Small intestine (tissue), 16 donors: ENCODE measurements at places on chromosomes 1 and 21.

- H3K4me3 ChIP-seq: no peak overlapping the region
- no peaks in the 10 kb centered on the region for H3K36me3 ChIP-seq
- no peak overlapping the region for H3K27ac ChIP-seq
- H3K27me3 ChIP-seq: no peaks in the 10 kb centered on the region
Measured at GRCh38 chr1:175095978-175096607, 28.5 kb downstream of the TNN start.

GRCh38 chr1:169368406-169368769, 393 bp downstream of the BLZF1 start:
- peaks cover 8% of the 10 kb centered on the region for H3K4me1 ChIP-seq
- H3K36me3 ChIP-seq: peaks cover 4% of the 10 kb centered on the region
- H3K4me3 ChIP-seq: peak overlapping the region; percentile 66

GRCh38 chr1:6922096-6922931, 137.1 kb downstream of the CAMTA1 start:
- H3K36me3 ChIP-seq: no peaks in the 10 kb centered on the region
- no peak overlapping the region for H3K4me3 ChIP-seq
- no peak overlapping the region for H3K27ac ChIP-seq
- H3K27me3 ChIP-seq: no peaks in the 10 kb centered on the region
- DNase-seq: no peak

- no peak overlapping the region for H3K4me3 ChIP-seq
- H3K36me3 ChIP-seq: no peaks in the 10 kb centered on the region
- no peak for DNase-seq
- no peaks in the 10 kb centered on the region for H3K4me1 ChIP-seq
- H3K27me3 ChIP-seq: no peaks in the 10 kb centered on the region
- no peak overlapping the region for H3K27ac ChIP-seq
Measured at GRCh38 chr1:40606978-40607377, 58.5 kb downstream of the RIMS3 start.

GRCh38 chr1:82466891-82467290, 666.2 kb downstream of the ADGRL2 start:
- no peak overlapping the region for H3K4me3 ChIP-seq
- DNase-seq: no peak
- H3K27me3 ChIP-seq: no peaks in the 10 kb centered on the region
- H3K4me1 ChIP-seq: no peaks in the 10 kb centered on the region
- H3K36me3 ChIP-seq: no peaks in the 10 kb centered on the region

DNA sequence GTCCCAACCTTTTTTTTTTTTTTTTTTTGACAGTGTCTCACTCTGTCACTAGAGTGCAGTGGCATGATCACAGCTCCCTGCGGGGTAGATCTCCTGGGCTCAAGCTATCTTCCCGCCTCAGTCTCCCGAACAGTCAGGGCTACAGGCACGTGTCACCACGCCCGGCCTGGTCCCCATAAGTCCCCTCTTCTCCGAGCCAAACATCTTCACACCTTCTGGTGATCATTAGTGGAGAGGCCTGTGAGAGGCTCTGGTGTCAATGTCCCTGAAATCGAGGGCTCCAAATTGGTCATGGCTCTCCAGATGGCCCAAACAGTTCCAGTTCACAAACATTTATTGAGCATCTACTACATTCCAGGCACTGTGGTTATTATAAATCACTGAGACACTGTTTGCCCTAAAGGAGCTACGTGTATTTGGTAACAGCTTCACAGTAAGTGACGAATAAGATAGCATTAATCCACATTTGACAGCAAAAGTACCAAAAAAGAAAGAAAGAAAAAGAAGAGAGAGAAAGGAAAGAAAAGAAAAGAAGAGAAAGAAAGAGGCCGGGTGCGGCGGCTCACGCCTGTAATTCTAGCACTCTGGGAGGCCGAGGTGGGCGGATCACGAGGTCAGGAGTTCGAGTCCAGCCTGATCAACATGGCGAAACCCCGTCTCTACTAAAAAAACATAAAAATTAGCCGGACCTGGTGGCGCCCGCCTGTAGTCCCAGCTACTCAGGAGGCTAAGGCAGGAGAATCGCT, 867 bp upstream of the TIMM17A start:
- no peaks in the 10 kb centered on the region for H3K27me3 ChIP-seq
- no peaks in the 10 kb centered on the region for H3K4me1 ChIP-seq
- H3K36me3 ChIP-seq: no peaks in the 10 kb centered on the region

DNA sequence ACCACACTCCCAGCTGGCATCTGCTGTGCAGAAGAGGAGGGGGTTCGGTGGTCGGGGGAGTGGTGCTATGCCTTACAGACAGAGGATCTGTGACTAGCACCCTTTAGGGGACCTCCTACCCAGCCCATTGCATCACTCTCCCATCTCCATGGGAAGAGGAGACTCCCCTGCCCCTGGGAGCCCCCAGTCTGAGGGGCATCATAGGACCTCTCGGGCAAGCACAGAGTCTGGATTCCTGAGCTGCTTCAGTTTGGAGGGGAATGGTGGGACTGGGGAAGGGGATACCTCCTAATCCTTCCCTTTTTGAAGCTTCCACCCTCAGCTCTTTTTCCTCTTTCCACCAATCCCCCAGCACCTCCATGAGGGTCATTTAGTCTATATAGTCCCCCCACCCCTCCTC, 1.4 kb downstream of the INSRR start:
- H3K27me3 ChIP-seq: peaks cover 75% of the 10 kb centered on the region
- H3K27ac ChIP-seq: no peak overlapping the region
- no peaks in the 10 kb centered on the region for H3K36me3 ChIP-seq
- H3K4me3 ChIP-seq: no peak overlapping the region
- no peak for DNase-seq

DNA sequence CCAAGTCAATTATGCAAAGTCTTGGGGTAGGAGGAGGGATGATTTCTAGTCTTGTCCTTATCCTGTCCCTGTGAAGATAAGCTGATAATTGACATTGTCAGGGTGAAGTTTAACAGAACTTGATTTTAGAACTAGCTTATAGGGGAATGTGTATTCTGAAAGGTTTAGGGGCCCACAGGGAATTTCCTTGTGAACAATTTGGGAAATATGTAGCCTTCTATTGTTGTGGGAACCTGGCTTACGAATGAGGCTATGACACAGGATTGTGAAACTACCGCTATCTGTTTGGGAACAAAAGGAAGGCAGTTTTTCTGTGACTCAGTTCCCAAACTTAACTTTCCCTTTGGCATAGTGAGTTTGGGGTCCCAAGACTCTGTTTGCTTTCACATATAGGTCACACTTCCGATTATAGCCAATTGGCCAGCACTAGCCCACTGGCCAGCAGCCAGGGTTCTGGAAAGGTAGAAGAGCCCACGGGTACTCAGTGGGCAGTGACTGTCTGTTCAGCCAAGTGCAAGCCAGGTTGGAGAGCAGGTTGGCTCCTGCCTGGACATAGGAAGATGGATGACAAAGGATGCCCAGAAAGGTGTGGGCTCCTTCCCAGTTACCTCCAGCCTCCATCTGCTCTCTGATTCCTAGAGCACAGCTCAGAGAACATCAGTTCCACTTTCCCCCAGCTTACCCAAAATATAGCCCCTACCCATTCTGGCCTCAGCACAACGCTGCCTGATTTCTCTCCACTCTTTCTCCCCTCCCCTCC, 35.5 kb downstream of the H3-3A start:
- no peaks in the 10 kb centered on the region for H3K27me3 ChIP-seq
- H3K4me1 ChIP-seq: no peaks in the 10 kb centered on the region
- H3K4me3 ChIP-seq: no peak overlapping the region
- DNase-seq: no peak
- peaks cover 3% of the 10 kb centered on the region for H3K36me3 ChIP-seq
- no peak overlapping the region for H3K27ac ChIP-seq

DNA sequence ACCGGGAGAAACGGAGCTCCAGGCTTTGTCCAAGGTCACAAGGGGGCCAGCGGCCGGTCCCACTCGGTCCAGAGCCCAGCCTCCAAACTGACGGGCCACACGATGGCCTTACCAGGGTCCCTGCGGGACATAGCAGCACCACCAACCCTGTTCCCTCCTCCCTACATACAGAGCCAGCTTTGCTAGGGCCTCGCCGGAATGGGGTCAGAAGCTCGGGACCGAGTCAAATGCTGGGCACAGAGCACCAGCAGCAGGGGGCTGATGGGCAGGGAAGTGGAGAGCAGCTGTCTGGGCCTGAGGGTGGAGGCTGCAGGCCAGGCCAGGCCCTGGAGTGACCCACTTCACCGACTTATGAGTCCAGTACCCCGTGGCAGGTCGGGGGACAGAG, 14.9 kb upstream of the TTC39A start:
- H3K4me3 ChIP-seq: peak overlapping the region; percentile 49
- H3K27ac ChIP-seq: no peak overlapping the region
- H3K27me3 ChIP-seq: peaks cover 10% of the 10 kb centered on the region
- H3K4me1 ChIP-seq: peaks cover 13% of the 10 kb centered on the region
- no peak for DNase-seq

GRCh38 chr1:10497109-10497508, 22.4 kb downstream of the PEX14 start:
- H3K27me3 ChIP-seq: no peaks in the 10 kb centered on the region
- no peak overlapping the region for H3K27ac ChIP-seq
- no peak overlapping the region for H3K4me3 ChIP-seq
- H3K36me3 ChIP-seq: no peaks in the 10 kb centered on the region
- H3K4me1 ChIP-seq: peaks cover 4% of the 10 kb centered on the region

- peaks cover 14% of the 10 kb centered on the region for H3K36me3 ChIP-seq
- H3K27ac ChIP-seq: no peak overlapping the region
- no peaks in the 10 kb centered on the region for H3K27me3 ChIP-seq
- no peaks in the 10 kb centered on the region for H3K4me1 ChIP-seq
Measured at GRCh38 chr1:200837931-200838571, 34.7 kb upstream of the GPR25 start.
